ENCODE measurements at places on chromosomes 13 and 19.

DNA sequence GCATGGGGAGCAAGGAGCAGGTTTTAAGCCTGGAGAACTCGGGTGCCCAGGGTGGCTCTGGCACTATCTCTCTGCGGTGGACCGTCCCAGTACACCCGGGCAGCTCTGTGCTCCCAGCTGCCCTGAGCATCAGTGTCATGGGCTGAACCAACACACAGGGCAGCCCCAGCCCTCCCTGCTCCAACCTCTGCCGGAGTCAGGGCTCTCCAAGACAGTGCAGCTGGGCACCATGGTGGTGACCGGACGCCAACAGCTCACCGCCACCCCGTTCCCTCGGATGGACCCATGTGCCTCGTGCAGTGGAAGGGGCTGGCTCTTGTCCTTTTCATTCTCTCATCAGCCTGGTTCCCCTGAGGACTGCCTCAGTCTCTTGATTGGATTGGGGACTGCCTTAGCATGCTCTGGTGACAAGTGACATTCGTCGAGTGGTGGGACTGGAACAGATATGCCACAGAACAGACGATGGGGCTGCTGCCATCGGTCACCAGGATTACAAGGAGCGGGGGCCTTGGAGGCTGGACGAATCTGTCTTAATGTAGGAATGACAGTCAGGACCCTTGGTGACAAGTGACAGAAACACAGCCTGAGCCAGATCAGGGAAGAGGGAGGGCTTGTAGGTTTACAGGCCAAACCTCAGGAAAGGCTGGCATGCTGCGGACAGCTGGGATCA is 25.7 kb upstream of the VSTM2B start:
- no peak for DNase-seq

- no peak for DNase-seq
Observed at GRCh38 chr13:78785764-78786163, 126.8 kb upstream of the OBI1 start.

- no peak for DNase-seq
Observed at GRCh38 chr13:114066956-114067355, 65.5 kb downstream of the RASA3 start.

GRCh38 chr13:114099191-114099590 is 33.2 kb downstream of the RASA3 start:
- DNase-seq = no peak

DNA sequence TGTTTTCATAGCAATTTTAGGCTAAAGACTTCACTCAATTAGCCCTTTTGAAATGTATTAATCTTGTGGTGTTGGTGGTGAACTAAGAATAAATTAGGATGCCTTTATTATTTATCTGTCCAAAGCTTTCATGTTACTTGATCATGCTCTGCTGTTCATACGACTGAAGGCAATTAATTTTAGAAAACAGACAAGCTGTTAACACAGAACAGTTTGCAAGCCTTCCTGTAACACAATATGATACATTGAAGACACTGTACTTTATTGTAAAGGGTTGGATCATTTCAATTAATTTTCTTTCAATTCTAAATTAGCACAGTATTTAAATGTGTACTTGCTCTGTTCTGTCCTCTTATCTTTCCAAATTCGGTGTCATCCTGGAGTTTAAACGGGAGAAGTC is 794.3 kb upstream of the MIR17HG start:
- DNase-seq = no peak

DNA sequence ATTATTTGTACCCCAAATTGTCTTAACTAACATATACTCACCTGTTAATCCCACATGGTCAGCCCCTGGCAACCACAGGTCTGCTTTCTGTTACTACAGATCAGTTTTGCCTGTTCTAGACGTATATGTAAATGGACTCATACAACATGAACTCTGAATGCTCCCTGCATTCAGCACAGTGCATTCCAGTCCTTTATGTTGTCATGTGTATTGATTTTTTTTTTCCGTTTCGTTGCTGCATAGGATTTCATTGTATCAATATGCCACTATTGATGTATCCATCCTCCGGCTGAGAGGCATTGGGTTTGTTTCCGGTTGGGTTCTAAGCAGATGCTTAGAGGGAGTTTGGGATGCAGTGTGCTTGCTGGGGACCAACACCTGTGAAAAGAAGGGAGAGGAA is 36.1 kb upstream of the TNFRSF19 start:
- DNase-seq = no peak

DNA sequence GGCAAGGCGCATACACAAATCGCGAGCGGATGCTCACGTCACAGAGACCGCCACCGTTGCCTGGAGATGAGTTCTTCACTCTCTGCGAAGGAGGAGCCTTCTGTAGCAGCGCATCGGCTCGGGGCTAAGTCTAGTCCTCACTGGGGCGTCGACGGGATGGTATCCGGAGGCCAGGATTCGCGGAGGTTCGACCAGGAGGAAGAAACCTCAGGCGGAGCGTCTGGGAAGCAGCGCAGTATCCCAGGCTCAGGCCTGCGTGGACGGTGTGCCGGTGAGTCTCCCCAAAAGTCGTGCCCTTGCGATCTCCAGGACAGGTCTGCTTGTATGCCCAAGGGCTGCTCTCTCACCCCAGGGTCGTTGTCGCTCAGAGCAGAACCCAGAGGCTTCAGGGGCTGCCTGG is 40.4 kb downstream of the ZNF146 start:
- DNase-seq = no peak

DNA sequence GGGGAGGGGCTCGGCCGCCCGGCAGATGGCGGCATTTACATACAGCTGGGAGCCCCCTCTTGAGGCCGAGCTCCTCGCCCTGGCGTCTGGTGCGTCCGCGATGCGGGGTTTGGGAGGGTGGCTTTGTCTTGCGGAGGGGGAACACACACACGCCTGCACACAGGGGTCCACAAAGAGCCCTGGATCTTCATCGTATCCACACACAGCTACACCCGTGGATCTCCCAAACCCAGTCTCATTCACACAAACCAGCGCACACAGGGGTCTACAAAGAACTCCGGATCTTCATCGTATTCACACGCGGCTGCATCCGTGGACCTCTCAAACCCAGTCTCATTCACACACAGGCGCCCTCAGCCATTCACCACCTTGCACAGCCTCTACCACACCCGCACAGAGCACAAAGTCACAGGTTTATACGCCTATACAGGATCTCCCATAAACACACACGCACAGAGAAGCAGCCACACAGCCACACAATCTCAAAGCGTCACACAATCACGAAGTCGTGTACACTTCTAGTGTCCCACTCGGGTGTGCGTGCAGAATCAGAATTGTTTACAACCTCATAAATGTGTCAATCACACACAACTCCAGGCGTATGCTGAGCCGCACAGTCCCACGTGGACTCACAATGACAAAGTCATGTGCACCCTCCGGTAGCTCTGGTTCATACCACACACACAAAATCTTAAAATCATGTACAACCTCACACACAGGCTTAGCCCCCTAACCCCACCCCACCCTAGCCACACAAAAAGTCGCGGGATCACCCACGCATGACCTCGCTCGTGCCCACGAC is 550 bp upstream of the DLL3 start:
- DNase-seq = no peak
